ENCODE measurements at places on chromosomes 4 and X.

- no peak for DNase-seq
These were observed 80.3 kb upstream of the NOCT start for GRCh38 chr4:138935135-138935807.

DNA sequence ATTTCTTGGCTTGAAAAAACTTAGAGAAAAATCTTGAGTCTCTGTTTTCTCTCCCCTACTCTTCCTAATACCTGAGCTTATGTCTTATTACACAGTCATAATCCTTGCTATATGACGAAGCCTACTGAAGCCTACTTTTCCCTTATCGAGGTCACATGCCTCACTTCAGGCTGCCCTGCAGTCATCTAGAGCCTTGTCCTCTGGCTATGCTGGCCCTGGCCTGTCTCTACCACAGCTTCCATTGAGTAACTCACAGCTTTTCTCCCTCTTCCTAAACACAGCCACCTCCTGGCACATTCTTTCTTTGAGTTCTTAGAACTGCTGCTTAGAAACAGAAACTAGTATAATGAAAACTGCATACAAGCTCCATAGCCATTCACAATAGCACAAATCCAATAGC is 1698.3 kb downstream of the STIM2 start:
- no peak for DNase-seq

DNA sequence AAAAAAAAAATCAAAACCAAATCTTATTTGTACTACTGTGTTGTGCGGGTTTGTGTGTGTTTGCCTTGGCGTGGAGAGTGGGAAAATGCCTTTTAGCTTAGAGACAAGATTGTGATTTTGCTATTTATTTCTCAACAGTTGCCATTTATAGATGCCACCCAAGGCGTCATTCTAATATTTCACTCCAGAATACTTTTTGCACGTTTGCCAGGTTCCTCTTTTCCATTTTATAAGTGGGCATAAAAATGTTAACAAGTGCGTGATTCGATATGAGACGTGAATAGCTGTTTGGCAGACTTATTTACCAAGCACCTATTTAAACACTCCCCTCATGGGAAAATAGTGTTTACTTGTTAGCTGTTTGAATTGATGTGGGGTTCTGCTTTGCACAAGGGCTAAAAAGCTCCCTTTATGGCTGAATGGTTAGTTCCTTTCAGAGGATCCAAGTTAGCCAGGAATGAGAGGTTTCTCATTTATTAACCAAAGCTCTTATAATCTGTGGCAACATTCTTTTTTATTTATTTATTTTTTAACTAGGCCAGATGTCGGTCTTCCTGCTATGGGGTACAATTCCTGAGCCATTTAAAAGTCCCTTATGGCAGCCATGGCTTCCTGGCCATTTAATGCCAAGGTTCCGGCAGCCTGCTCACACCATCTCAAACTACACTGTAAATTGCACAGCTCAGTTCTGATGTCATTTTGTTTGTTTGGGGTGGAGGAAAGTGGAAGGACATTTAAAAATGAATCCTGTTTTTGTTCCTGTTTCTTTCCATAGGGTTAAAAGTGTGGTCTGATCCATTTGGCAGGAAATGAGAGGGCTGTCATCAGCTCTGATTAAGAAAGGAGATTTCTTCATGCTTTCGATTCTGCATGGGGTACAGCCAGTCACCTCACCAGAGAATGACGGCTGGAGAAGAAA is 14.6 kb downstream of the SMIM20 start:
- no peak for DNase-seq

- DNase-seq, result no peak
These were observed 121.9 kb downstream of the THOC2 start for GRCh38 chrX:123610915-123611314.

DNA sequence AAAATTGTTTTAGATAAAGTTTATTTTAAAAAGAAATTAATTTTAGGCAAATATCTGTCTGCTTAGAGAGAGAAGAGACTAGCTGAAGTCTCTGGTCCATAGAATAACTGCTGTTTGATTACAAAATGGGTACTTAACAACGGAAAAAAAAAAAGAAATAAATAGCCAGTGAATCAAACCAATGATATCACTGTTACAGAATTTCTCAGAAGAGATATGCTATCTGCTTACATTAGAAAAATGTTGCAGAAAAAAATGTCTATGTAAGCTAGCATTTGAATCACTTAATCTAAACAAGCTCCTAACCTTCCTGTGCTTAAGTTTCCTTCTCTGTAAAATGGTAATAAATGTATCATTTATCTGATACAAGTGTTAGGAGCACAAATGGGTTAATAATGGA is 189.9 kb downstream of the IL15 start:
- no peak for DNase-seq

DNA sequence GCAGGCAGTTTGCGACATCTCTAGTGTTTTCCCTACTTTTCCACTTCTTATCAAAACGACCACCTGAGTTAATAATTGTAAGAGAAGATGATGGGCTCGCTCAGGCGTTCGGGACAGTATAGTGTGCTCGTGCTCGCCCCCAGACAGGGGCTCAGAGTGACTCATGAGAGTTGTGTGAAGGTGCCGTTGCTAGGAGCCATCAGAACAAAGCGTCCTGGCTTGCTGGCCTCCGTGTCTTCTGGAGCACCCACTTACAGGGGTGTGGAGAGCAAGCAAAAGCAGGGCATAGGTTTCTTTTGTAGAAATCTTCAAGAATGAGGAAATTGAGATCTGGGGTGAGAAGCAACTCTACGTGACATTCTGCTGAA is 73.0 kb upstream of the ADGRG2 start:
- no peak for DNase-seq

DNA sequence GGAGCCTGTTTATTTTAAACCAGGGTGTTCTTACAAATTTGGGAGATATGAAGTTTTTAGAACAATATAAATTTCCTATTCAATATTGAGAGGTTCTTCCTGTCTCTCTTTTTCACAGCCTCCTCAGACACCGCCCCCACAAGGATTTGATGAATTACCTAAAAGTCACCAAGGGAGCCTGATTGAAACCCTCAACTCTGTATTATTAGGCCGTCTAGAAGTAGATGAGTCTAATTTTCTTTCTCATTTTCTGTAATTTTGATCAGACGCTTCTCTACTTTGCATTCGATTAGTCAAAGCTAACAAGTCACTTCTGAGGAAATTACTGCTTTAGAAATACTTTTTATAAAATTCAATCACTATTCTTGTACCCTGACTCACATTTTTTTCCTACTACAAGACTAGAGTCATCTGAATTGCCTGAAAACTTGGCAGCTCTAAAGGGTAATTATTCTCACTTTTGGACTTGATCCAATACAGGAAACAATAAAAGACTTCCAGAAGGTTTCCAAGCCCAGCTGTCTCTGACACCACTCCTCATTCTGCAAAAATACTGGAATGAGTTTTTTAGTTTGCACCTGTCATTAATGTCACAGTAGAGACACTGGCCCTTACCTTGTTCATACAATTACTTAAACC is 111.2 kb downstream of the ELOVL6 start:
- peak; percentile 46 for DNase-seq

- DNase-seq, result no peak
These were observed 153.2 kb downstream of the SHROOM3 start for GRCh38 chr4:76588274-76588673.

DNA sequence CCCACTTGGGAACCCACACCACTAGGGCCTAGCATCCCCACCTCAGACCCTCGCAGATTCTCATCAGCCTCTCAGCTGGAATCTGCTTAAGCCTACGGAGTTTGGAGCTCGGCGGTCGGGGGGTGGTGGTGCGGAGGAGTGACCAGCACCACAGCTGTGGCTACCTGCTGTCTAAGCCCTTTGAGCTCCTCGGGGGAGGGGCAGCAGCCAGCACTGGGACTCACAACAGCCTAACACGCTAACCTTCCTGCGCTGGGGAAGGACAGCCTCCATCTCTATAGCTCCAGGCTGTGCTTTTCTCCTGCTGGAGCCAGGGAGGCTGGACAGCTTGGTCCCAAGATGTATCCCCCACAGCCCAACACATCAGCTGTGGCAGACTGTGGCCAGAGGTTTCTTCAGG is 281.5 kb downstream of the USP46 start:
- DNase-seq, result no peak

GRCh38 chrX:56000729-56001128 is 231.4 kb upstream of the KLF8 start:
- DNase-seq, result no peak

GRCh38 chr4:152458801-152459302 is 77.0 kb downstream of the FBXW7 start:
- no peak for DNase-seq

GRCh38 chrX:106898462-106898861 is 4.7 kb downstream of the RIPPLY1 start:
- no peak for DNase-seq

DNA sequence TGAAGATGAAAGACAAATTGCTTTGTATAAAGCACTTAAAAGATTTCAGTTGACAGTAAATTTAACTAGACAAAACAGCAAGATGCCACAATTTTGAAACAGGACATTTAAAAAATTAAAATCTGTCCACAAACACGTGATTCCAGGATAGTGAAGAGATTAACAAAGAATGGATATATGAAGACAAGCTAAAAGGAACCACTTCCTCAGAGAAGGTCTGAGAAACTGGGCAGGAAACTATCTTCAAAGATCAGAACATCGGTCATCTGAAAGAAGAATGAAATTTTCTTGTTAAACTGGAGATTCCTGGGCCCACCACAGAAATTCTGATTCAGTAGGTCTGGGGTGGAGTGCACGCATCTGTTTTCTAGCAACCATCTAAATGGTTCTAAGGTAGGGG is 1.4 kb downstream of the RWDD4 start:
- DNase-seq, result no peak

GRCh38 chrX:153408221-153408721 is 3.0 kb upstream of the ZFP92 start:
- no peak for DNase-seq

- no peak for DNase-seq
These were observed 483.2 kb upstream of the DIPK2B start for GRCh38 chrX:45683914-45684313.

DNA sequence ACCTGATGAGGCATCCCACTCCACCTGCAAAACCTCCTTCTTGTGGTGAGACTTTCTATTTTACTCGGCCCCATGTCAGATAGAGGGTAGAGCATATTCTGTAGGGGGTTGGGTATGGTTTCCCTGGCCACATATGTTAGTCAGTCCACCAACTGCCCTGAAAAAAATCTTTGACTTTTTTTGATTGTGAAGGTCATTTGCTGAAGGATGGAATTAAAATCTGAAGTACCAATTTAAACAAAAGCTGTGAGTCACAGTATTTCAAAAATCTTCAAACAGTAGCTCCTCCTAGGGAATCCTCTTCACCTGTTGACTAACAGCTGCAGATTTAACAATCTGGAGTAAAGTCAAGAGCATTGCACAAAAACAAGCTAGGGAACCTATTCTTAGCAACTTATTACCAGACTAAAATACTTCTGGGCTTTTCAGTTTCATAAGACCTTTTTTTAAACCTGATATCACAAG is 8.0 kb upstream of the CCDC110 start:
- no peak for DNase-seq
